ENCODE measurements at places on chromosomes 3 and 15.

- DNase-seq: no peak
These were observed 6.7 kb downstream of the COPS2 start for GRCh38 chr15:49148727-49149126.

GRCh38 chr15:77187751-77188464 lies 117.0 kb upstream of the TSPAN3 start:
- peak; percentile 36 for DNase-seq

- DNase-seq: no peak
These were observed 31.3 kb upstream of the ARHGEF3 start for GRCh38 chr3:56833022-56833421.

- peak; percentile 62 for DNase-seq
These were observed 321.8 kb upstream of the MME start for GRCh38 chr3:154758109-154758868.

GRCh38 chr3:122907471-122907870 lies 112.6 kb downstream of the SLC49A4 start:
- DNase-seq: no peak

- DNase-seq: peak; percentile 71
These were observed 125.2 kb downstream of the CFAP20DC start for GRCh38 chr3:58924578-58924977.

- no peak for DNase-seq
These were observed 191.0 kb downstream of the ITPR1 start for GRCh38 chr3:4684117-4684516.

DNA sequence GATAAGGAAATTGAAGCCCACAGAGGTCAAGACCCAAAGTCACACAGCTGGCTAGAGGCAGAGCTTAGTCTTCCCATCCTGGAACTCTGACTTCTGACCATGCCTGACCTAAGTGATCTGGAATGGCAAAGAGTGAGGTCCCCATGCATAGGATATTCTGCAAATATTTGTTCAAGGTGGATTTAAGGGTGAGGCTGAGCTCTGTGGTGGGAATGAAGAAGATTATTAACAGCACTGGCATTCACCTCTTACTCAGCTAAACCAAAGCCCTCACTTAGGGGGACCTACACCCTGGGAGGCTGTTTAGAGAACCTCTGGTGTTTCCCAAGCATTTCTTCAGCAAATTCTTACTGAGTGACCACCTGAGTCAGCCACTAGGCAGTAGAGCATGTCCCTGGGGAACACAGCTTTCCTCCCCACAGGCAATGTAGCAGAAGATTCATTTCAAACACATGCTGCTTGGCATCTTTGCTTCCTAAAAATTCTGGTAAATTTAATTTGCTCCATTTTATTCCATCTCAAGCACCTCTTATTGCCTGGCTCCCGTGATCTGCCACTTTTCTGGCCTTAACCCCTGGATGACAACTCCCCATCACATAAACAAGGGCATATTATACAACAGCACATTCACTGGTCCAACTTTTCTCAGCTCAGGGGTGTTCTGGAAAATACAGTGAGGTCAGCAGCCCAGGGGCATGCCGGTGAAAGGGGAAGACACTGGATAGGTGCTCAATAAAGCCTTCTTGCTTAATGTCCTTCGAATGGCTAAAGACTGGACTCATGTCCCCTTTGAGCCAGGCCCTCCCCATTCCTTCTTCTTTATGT lies 176.0 kb downstream of the ABHD5 start:
- peak; percentile 98 for DNase-seq

GRCh38 chr3:152428577-152428976 lies 159.8 kb downstream of the MBNL1 start:
- DNase-seq: no peak

DNA sequence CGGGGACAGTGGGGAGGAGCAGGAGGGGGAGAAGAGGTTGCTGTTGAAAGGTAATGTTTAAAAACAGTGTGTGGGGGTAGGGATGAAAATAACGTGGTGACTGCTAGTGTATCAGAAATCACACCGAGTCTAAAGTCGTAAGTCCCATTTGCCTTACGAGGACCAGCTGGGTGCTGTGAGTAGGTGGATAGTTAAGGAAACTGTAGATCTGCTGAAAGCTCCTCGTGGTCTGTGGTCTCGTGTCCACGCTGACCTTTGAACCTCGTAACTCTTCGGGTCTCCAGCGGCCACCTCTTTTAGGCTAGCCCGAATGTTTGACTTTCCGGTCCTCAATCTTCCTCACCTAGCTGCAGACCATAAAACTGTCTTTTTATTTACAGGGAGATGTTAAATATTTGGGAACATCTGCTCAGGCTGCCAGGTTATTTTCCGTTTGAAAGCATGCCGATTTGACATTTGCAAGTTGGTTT lies 29.3 kb upstream of the ST3GAL6 start:
- no peak for DNase-seq

- DNase-seq: peak; percentile 87
These were observed 238.7 kb upstream of the P2RY1 start for GRCh38 chr3:152595975-152596821.

DNA sequence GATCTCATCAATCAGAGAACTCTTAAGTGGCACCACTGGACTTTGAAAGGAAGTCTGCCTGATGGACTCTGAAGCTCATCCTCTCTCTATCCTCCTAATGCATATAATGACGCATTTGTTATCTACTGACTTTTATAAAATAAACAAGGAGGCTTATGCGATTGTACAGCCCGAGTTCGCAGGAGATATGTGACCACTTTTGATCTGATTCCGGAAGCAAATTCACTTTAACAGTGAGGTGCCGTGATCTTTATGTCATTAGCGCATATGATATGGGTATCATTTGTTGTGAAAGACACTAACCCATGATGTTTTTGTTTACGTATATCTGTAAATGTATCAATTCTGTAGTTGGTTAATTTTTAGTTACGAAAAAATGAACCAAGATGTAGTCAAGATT lies 427 bp upstream of the RNF111 start:
- DNase-seq: no peak

DNA sequence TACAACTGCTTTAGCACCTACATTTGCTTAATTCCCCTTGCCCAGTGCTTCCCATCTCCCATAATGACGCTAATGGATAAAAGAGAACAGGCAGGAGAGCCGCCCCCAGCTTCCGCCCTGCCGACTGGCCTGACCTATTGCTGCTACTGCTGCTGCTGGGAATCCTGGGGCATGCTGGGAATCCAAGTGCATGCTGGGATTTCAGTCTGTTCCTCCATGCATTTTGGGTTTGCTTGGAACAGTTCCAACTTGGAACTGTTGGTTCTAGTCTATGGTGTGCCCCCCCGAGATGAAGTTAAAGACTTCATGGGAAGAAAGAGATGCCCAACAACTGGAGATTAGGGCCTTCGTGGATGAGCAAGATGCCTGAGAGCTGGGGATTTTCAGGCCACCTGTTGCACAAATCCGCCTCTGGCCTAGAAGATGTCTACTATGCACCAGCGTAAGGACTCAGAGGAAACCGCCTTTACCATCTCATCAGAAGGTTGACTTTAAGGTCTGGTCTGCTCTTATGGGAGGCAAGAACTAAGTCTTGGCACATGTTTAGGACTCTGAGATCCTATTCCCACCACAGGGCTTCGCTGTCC lies 29.0 kb downstream of the HAPLN3 start:
- no peak for DNase-seq

DNA sequence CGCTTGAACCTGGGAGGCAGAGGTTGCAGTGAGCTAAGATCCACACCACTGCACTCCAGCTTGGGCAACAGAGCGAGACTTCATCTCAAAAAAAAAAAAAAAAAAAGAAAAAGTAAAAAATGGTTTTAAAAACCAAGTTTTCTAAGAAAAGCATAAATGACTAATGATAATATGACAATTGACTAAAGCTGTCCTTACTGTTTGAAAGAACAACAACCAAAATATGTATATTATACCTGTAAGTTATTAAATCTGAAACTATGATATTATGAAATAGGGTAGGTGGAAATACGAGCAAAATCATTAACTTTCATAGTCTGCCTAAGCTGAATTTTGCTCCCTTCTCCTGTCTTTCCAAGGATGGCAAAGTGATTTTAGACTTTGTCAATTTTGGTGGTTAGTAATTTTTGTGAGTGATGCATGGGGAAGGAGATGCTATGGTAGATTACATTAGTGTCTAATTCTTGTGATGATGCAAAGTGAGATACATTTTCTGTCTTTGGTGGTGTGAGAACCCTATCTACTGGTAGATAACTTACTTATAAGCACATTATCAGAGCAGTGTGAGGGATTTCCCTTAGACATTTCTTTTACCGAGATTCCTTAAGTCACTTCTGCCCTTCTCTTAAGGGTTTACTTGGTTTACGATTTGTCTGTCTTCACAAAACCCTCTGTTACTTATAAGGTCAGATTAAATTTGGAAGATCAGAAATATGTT lies 10.6 kb upstream of the CHD2 start:
- no peak for DNase-seq

- no peak for DNase-seq
These were observed 60.4 kb upstream of the RNF7 start for GRCh38 chr3:141677701-141678100.

DNA sequence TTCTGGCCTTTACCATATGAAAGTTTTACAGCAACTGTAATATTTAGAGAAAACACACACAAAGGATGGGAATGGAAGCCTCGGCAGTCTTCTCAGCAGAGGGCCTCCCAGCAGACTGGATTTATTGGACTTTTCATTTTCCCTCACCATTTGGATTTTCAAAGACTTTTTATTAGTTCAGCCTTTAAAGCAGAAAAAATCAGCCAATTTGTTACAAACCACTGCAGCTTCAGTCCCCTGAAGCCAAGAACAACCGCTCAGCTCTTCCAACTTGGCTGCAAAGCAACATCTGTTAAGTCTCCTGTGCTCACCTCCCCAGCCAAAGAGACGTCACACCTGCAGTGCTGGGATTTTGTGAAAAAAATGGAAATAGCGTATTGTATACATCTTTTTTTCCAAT lies 120.8 kb downstream of the GMPS start:
- no peak for DNase-seq

GRCh38 chr15:41820791-41821423 lies 7.0 kb upstream of the JMJD7 start:
- no peak for DNase-seq

- no peak for DNase-seq
These were observed 6.2 kb downstream of the THSD4 start for GRCh38 chr15:71121442-71121841.

- DNase-seq: no peak
These were observed 21.2 kb upstream of the SUCNR1 start for GRCh38 chr3:151852074-151852811.

DNA sequence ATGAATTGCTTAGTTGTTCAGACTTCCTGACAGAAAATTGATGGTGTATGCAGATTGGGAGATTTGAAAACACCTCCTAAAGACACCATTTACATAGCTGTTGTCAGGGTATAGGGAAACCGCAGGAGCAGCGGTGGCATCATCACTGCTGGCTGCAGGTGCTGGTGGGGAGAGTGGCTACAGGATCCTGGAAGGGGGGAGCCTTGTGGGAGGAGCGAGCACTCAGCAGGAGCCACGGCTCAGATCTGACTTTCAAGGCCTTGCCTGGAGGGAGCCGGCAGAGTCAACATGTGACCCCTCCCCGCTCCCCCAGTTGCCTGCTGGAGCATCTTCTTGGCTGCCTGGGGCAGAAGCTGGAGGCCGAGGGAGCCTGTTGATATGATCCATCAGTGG lies 26.1 kb downstream of the EDEM1 start:
- no peak for DNase-seq

DNA sequence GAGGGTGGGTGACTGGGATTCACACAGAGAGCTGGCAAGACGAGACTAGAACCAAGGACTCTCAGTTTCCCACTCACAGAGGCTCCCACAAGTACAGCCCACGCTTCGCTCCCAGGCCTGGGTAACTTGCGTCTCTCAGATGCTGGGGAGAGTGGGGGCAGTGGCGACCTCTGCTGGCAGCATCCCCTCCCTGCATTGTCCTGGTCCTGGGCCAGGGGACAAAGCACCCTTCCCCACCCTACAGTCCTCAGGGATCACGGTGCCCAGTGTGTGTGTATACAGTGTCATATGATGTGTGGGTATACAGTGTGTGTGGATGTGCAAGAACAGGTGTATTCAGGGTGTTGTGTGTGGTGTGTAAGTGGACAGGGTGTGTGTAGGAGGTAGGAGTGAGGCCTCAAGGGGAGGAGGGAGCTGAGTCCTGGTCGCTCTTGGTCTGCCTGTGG lies 12.8 kb downstream of the VILL start:
- peak; percentile 36 for DNase-seq

- DNase-seq: peak; percentile 15
These were observed 175.0 kb downstream of the CFAP20DC start for GRCh38 chr3:58874795-58875194.

GRCh38 chr15:57496946-57497869 lies 94.5 kb upstream of the MYZAP start:
- DNase-seq: no peak

DNA sequence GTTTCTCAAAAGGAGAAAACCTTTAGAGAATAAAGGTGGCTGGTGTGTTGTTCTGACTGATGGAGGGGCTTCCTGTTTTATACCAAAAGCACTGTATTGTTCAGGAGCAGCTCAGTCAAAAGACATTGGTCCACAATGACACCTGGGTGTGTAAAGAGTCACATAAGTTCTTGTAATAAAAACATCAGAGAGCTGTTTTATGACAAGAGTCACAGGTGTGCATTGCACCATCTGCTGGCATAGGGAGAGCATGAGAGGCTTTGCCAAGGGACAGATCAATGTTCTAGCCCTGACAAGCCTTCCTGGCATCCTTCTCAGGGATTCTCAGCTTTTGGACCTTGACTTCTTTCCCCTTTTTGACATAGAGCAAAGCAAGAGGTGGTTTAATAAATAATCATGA lies 20.4 kb downstream of the ARPP21 start:
- DNase-seq: no peak

- no peak for DNase-seq
These were observed 40.5 kb downstream of the SH3BP5 start for GRCh38 chr3:15291589-15292541.

DNA sequence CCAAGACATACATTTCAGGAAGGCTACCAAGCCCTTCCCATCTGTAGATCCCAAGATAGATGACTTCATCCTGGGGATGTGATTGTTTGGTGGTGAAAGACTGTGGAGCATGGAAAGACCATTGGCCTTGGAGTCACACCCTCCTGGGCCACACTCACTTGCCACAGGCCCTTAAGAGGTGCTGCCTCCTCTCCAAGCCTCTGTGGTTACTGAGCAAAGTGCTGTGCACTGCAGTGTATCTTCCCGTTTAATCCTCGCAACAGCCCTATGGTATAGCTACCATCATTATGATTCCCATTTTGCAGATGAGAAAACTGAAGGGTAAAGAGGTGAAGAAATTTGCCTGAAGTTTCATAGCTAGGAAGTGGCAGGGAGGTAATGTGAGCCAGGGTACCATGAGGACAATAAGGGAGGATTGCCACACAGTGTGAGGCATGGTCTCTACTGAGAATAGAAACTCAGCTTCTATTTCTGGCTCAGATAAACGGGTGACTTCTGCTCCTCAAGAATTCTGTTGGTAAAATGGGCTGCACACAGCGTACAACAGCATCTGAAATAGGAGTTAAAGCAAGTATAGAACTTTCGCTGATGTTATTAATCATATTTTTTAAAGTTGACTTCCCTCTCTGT lies 23.9 kb upstream of the RHO start:
- no peak for DNase-seq

GRCh38 chr3:66428733-66429132 lies 72.1 kb downstream of the LRIG1 start:
- DNase-seq: peak; percentile 99
